H4 (cell line): ENCODE measurements at places on chromosomes 2 and 18.
A peak's percentile ranks its signal among the peaks of the same experiment; 100 is the strongest.

DNA sequence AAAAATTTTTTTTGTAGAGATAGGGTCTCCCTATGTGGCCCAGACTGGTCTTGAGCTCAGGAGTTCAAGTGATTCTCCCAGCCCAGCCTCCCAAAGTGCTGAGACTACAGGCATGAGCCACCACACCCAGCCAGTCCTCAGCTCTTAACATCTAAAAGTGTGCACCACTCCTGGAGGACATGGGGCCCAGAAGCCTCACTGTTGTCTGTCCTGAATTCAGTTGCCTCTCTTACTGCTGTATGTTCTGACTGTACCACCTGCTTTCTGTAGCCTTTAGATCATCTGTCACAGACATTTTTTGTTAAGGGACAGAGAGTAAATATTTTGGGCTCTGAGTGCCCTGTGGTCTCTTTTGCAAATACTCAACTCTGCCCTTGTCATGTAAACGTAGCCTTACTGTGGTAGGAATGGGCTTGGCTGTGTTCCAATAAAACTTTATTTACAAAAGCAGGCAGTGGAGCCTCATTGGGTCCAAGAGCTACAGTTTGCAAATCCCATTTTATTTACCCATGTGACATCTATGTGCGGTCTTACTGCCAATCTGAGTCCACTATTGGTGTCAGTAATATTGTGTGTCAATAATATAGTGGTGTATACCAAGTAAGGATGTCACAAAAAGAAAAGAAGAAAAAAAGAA is 38.1 kb downstream of the TMEM37 start:
- peak; percentile 45 for DNase-seq

GRCh38 chr2:173354582-173355131 is at the start of gene CDCA7:
CDCA7 (plus strand) TSS chr2:173354872; CDS start chr2:173354964, 92 bp downstream.
- peak; percentile 43 for DNase-seq

DNA sequence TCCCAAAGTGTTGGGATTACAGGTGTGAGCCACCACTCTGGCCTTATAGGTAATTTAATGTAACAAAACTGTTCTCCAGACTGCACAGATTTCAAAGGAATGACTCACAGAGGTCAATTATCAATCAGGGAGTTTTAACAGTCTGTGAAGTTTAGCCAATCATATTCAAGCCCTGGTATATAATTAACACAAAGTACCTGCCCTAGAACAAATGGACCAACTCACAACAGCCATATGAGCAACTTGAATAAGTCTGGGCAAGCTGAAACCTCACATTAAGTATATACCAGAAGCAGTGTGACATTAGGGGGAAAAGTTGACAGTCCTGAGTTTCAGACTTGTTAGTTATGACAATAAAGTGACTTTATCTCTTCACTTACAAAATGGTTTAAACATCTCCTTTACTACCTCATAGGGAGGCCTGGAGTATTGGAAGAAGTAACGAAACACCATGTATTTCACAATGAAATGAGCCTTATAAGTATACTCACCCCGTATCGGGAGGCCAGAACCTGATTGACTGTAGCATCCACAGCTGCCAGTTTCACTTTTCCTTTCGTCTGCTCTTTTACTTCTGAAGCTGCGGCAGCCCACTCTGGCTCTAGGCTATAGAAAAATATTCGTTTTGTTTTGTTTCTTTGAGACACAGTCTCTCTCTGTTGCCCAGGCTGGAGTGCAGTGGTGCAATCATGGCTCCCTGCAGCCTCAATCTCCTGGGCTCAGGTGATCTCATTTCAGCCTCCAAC is 22.2 kb downstream of the PDIA6 start:
- DNase-seq = no peak

GRCh38 chr2:29482867-29483266 is 367.7 kb downstream of the CLIP4 start:
- no peak for DNase-seq
